ENCODE measurements at places on chromosomes 2 and 18.

DNA sequence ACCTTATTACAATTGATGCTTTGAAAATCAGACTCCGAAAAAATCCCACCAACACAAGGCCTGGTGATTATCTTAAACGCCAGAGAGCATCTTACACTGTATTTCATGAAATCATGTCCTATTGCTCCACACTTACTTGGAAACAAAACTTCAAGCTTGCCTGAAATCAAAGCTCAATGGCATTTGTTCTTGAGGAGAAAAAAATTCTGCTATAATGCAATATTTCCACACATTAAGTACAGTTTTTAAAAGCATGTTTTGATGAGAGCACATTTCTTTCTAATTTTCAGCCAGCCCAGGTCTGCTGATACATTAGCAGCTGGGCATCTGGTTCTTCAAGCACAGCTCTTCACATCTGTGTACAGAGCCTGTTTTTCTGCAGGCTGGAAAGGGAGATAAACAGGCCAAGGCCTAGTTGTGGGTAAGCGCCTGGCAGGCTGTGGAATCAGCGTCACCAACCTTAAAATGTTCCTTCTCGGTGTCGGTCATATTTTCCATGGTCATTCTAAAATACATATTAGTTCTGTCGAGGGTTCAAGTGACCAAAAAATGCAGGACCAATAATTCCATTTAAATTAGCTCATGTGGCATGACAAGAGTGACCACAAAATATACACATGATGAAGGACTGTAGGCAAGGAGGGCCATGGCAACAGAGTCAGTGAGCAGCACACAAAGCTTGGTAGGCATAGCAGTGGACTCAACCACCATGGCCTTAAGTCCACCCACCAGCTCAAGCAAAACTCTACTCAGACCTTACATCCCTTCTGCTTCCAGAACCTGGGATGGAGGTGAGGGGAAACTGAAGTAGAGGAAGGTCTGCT is 20.9 kb downstream of the SLC8A1 start:
- DNase-seq, result no peak

DNA sequence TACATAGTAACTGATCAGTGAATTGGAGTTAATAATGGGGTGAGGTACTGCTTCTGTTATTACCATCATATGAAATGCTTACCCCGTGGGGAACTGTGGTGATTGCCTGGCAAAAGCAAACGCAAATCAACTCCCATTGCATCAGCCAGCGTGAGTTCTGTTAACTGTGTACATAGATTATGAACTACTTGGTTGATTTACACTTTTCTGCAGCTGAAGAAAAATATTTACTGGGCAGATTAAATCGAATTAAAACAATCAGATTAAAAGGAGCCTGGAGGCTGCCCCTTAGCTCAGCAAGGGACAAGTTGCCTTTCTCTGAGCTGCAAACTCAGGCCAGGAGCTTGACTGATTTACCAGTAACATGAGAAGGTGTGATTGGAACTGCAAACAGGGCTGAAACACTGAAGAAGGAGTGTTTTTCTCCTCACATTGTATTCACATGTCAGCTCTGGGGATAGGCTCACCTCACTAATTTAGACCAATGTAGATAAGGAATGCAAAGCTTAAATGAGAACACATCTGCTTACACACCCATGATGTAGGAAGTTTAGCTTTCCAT is 220.1 kb downstream of the OSR1 start:
- no peak for DNase-seq

DNA sequence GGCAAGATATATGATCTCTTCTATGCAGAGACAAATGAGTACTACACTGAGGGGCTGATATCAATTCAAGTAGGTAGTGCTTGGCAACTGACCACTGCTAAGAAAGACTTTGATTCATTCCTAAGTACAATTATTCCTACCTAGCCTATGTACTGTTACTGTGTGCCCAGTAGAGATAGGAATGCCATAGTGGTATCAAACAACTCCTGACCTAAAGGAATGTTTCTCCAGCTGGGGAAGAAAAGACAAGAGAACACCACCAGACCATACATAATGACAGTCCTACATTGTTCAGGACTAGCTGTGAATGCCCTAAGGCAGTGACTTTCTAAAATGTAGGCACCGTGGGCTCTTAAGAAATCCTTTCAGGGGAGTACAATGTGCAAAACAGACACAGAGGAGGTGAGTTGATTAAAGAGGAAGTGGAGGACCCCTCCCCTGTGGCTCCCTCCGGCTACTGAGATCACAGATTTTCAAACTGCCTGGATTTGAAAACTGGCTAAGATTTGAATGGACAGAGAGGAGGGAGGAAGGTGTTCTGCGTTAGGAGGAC is 89.1 kb downstream of the ANTXR1 start:
- no peak for DNase-seq

- no peak for DNase-seq
Measured at GRCh38 chr18:62500966-62501591, 21.7 kb upstream of the ZCCHC2 start.

GRCh38 chr2:225010804-225011203 is 31.5 kb downstream of the DOCK10 start:
- DNase-seq, result no peak

- DNase-seq, result no peak
Measured at GRCh38 chr2:44801289-44801840, 140.1 kb upstream of the SIX3 start.

GRCh38 chr2:27308359-27308881 is at the start of gene UCN:
Gene UCN, minus strand, starts transcription at chr2:27308445. Its CDS starts 550 bp downstream, at chr2:27307895.
- DNase-seq, result no peak

- DNase-seq, result no peak
Measured at GRCh38 chr2:18432999-18433398, 127.5 kb downstream of the RDH14 start.

DNA sequence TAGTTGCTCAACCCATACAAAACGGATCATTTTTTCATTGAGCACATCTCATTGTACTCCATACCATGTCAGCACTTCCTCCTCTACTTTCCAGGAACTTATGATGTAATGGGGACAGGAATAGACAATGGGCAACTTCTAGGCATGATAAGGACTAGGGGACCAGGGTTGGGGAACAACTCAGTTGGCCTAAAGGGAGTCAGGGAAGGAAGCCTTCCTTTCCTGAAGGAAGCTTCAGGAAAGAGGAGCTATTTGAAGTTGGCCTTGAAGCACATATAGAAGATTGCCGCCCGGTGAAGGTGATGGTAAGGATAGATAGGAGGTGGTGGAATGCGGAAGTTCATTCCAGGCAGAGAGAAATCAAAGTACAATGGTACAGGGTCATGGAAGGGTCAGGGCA is 283.9 kb downstream of the SLC8A1 start:
- DNase-seq, result no peak

DNA sequence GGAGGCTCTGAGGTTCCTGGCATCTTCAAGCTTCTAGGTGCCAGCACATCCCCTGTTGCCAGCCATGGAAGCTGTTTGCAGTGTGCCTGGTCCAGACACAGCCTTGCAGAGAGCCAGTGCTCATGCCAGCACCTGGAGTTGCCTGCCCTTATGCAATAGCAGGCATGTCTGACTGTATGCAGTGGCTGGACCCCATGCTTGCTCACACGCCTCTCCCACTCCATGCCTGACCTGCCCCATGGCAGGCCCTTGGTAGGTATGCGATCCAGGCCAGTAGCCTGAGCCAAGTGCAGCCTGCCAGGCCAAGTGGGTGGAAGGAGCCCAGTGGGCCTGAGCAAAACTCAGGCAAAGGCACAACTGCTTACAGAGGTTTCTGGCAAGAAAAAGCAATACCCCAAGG is 19.5 kb upstream of the SP140L start:
- no peak for DNase-seq

- DNase-seq, result no peak
Measured at GRCh38 chr2:38191516-38191915, 115.6 kb upstream of the CYP1B1 start.

GRCh38 chr2:179290329-179290728 is 25.7 kb upstream of the SESTD1 start:
- no peak for DNase-seq

GRCh38 chr2:206353685-206354084 is 79.2 kb downstream of the ZDBF2 start:
- DNase-seq, result no peak

DNA sequence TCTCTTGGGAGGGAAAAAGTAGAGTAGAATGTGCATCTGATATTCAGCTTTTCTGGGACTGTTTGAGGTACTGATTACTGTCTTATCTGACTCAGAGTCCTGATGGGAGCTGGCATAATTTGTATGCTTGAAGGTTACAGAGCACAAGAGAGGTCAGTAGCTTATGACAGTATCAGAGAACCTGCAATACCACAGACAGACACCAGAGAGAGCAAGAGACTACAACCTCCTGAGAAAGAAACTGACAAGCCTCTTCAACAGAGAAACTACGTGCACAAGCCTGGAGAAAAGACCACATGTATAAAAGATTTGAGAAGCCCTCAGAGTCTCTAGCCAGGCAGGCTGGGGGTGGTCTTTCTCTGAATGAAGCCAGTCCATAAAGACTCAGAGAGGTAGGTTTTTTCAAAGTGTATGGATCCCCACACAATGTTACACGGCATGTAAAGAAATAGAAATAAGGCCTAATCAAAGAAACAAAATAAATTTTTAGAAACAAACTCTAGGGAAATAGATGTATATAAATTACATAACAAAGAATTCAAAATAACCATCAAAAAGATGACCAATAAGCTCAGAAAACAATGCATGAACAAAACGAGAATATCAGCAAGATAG is 568.3 kb downstream of the LRRTM4 start:
- no peak for DNase-seq

- peak; percentile 67 for DNase-seq
Measured at GRCh38 chr18:51135364-51135763, 62.1 kb downstream of the MEX3C start.

GRCh38 chr2:219445220-219445640 is 10.6 kb downstream of the SPEG start:
- DNase-seq, result no peak

GRCh38 chr2:28976584-28976983 is 4.5 kb upstream of the TOGARAM2 start:
- no peak for DNase-seq

GRCh38 chr18:32296851-32297250 is 107.0 kb downstream of the MEP1B start:
- no peak for DNase-seq

DNA sequence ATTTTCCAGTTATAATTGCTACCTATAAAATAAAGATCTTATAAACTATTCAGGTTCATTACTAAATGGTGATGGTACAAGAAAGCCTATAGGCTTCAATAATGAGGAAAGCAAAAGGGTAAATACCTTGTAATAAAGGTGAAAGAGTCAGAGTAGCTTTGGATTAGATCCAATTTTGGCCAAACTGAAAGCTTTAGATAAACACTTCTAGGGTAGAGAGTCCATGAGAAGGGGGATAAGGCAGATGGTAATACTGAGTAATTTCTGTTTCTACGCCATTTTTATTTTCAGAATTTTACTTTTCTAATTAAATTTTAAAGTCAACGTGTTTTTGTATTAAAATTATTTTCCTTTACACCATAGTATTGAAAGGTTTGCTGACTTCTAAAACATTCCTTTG is 9.4 kb downstream of the CASP8 start:
- DNase-seq, result no peak

DNA sequence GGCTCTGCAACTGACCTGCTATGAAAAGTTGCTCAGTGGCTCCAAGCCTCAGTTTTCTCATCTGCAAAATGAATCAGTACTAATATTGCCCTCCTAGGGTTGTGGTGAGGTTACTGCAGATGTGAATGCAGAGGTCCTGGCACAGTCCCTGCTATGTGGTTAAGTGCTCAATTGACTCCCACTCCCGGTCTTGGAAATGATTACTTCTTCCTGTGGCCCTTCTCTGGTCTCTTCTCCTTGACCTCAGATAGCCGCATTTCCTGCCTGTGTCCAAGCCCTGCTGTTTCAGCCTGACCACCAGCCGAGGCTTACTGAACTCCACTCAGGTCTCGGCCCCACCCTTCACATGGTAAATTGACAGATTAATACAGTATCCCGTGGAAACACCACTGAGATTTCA is 26.3 kb downstream of the CNGA3 start:
- no peak for DNase-seq

DNA sequence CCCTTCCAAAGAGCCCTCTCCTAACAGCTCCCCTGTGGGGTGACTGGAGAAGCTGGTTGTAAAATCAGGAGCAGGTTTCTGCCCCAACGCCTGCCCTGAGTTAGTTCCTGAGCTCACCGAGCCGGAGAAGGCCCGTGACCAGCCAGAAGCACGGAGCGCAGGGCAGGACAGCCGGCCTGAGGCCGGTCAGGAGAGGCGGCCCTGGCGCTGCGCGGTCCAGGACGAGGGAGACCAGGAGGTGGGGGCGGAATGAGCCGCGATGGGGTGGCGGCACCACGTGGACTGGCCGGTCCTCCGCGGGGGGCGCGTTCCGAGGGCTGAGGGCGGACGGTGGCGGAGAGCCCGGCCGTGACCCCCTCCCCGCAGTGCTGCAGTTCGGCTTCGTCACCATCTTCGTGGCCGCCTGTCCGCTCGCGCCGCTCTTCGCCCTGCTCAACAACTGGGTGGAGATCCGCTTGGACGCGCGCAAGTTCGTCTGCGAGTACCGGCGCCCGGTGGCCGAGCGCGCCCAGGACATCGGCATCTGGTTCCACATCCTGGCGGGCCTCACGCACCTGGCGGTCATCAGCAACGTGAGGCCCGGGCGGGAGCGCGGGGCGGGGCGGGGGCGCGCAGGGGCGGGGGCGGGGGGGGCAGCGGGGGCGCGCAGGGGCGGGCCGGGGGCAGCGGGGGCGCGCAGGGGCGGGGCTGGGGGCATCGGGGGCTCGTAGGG is 29.0 kb downstream of the ANO7 start:
- DNase-seq, result peak; percentile 11

- peak; percentile 17 for DNase-seq
Measured at GRCh38 chr18:48866028-48866733, 84.6 kb downstream of the SMAD7 start.

DNA sequence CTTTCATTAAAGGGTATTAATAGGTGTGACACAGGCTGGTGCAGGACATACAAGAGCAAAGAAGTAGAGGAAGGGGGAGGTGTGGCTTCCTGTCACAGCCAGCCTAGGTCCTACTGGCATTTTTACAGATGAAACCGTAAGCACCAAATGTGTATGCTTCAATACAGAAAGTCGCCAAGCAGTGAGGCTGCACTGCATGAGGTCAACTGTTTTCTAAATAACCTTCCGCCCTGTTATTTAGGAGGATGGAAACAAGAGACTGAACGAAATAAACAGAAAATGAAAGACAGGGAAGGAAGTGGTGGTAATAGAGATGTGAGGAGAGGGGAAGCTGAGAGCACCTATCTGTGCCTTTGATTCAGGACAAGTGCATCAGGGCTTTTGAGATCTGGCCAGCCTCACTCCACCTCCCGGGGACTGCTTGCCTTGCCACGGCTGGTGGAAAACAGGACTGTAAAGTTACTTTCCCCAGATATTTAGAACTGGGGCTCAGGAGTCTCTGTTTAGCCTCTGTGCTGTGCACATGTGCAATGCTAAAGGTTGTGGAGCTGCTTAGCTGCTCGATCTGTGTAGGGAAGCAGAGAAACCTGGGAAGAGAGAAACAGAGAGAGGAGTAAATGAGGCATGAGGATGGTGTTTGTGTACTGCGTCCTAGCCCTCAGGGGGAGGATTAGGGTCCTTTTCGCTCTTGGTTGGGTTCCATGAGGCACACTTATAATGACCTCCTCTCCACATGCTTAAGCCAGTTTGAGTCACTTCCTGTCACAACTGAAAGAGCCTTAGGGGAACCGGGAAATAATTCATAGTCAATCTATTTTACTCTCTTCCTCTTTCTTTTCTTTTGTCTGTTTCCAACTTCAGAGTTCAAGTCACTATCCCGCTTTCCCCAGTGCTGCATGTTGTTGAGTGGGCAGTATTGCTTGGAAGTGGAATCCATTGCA is 62.3 kb upstream of the BOD1L2 start:
- DNase-seq, result no peak

All from AG09309 (cell line).